Activated CD4-positive, alpha-beta T cell treated with anti-CD3 and anti-CD28 coated beads for 24 hours (primary cell): ENCODE measurements at places on chromosomes 4 and X.

- DNase-seq = no peak
These were observed 43.1 kb downstream of the TMEM164 start for GRCh38 chrX:110046001-110046400.

DNA sequence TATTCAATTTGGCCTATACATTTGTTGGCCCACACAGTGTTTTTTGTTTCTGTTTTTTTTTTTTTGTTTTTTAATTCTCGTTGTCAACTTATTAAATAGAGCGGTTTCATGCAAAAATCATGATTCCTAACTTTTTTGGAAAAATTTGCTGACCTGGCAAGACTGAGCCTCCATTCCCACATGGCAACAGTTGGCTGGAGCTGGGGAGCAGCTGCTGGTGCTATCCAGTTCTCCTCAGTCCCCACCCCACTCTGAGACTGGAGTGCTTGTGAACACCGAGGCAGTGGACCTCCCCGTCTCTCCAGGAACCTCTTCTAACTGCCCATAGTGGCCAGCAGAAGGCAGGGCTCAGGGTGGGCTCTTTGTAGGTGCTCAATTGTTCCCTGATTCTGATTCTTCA is 95.7 kb upstream of the OTUD4 start:
- DNase-seq = no peak

- DNase-seq = no peak
These were observed 7.0 kb upstream of the TRPC5OS start for GRCh38 chrX:111868726-111869638.

- DNase-seq = no peak
These were observed 6.5 kb upstream of the JAKMIP1 start for GRCh38 chr4:6206771-6207290.

- no peak for DNase-seq
These were observed 50.8 kb downstream of the GRIA2 start for GRCh38 chr4:157271166-157271869.

GRCh38 chrX:10875995-10876394 is 235.1 kb upstream of the HCCS start:
- DNase-seq = no peak

- DNase-seq = peak; percentile 94
These were observed at the start of gene RASGEF1B for GRCh38 chr4:81471588-81472280. RASGEF1B (minus strand) TSS chr4:81471907; CDS start chr4:81459508, 12,399 bp downstream.

DNA sequence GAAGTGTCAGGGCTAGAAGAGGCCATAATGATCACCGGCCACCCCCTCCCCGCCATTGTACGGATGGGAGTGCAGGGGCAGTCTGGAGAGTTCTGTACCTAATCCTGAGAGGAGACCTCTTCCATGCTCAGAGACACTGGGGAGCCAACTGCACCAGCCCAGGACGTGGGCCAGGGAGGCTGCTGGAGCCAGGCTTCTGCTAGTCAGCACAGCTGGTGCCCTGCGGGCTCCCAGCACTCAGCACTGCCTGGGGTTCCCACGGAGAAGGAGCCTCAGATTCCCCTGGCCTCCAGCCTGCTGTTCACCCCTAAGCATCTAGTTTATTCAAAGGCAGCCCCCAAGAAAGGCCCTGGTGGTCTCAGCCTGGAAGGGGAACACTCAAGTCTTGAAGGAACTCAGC is 28.8 kb downstream of the ABLIM2 start:
- DNase-seq = no peak

DNA sequence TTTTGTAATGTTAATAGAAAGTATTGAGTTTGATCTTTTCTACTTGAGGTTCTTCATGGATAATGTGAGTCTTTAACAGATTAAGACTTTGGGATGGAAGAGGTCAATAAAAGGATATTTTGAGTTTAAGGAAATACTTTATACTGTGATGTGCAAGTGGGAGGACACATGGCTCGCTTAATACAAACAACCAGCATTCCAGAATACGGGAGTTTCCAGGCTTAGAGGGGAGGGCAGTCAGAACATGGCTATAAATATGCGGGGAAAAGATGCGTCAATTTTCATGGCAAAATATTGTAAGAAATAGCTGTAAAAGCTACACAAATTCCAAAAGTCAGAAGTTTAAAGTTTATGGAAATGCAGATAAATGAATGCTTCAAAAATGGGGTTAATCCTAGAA is 192.3 kb downstream of the AASDH start:
- DNase-seq = no peak

DNA sequence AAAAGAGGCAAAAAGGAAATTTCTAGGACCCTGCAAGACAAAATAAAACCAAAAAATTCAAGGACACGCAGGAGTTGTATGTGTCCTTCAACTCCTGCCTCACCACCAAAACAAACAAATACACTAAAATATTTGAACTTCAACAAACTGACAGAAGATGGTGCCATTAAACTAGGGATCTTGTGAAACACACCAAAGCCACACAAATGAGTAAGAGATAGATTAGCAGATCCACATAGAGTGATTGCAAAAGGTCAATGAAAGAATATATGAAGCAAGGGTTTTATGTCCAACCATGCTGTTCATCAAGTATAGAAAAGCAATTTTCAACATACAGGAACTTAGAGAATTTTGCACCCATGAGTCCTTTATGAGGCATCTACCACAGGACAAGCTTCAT is 40.1 kb upstream of the SCML1 start:
- no peak for DNase-seq

DNA sequence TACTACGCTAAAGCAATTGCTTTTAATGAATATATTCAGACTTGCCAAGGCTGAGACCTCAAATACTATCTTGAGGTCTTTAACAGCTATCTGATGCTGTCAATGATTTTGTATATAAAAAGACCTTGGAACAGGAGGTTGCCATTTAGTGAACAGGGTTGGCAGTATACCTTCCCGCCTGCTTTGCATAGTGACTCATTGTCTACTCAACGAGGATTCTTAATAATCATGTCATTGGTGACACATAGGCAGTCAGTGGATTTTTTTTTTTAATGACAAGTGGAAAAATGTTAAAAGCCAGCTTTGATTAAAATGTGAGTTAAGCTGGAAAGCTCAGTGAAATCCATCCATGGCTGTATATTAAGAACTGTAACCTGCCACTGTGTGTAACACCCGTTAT is 164.0 kb downstream of the ASMT start:
- no peak for DNase-seq

GRCh38 chr4:95929448-95930064 is 89.7 kb downstream of the PDHA2 start:
- no peak for DNase-seq

DNA sequence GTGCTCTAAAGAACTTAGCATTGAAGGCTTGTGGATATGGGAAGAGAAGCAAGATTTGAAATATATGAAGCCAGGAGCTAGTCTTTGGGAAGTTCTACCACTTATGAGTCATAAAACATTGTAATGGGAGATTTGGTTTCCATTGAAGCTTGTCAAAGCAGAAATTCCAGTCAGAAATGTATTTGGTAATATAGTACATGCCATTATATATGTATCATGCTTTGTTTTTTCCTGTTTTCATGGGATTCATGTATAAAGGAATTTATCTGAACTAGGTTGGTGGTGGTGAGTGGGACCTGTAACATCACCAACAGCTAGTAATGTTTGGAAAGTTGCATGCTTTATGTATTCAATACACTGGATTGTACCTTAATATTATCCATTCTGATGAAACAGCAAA is 14.6 kb upstream of the DCAF8L2 start:
- DNase-seq = no peak

GRCh38 chr4:77232653-77233052 is 75.6 kb downstream of the CCNG2 start:
- DNase-seq = no peak

- DNase-seq = no peak
These were observed 21.2 kb downstream of the SPRY1 start for GRCh38 chr4:123417813-123418212.

DNA sequence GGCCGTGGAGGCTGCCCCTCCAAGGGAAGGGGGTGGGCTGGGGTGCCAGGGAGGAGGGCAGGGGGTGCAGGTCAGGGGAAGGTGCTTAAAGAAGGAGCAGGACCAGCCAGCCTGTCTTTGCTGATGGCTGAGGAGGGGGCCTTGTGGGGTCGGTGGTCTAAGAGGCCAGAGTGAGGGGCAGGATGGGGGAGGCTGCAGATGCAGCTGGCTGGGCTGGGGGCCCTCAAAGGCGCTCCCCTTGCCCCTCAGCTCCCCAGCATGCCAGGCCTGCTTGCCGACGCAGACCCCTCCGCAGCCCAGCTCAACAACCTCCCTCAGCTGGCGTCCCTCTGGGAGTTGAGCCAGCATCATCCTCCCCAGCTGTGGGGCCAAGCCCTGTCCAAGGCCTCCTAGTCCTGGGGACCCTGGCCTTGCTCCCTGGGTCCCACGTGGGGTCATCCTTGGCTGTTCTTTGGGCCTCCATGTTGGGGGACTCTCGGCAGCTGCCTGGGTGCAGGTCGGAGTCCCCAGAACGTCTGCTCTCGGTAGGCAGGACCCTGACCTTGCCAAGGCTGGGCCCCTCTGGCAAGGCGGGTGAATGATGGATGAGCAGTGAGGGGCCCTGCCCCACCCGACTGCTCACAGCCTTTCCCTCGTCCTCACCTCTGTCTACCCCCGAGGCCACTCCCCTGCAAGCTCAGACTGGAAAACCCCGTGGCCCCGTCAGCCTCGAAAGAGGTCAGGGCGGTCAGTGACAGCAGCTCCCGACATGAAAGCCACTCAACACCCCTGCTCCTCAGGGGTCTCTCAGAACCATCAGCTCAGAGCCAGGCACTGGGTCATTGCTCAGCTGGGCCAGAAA is 119.4 kb downstream of the FAM53A start:
- no peak for DNase-seq

- no peak for DNase-seq
These were observed 88.9 kb downstream of the CC2D2A start for GRCh38 chr4:15558561-15558960.

GRCh38 chrX:37420185-37420584 is 71.0 kb downstream of the PRRG1 start:
- DNase-seq = no peak

DNA sequence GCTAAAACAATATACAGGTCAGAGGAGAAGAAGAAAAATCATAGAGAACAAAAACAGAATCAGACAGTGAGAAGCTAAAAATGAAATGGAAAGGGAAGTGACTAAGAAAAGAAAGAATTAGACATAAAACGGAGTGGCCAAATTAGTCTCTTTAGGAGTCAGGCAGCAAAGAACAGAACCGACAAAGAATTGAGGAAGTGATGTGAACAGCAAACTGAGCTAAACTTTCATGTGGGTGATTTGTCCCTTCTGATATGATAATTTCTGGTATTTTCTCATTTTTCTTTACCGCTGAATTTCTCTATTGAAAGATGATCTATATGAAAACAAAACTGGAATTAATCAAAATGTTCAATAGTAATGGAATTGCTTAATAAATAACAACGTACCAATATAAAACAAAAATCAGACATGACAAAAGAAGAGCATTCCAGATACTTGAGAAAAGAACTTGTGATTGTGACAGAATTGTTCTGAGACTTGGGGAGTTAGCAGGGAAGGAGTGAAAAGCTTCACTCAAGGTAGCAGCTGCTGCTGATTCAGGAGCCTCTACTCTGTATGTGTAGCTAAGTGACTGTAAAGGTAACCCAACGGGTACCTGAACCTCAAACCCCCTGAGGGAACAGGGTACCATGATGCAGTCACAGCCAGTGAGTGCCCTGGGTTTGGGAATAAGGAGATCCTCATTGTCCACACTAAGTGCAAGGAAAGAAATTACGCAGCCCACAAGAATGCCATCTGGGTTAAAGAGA is 8.8 kb downstream of the TAPT1 start:
- DNase-seq = no peak

GRCh38 chr4:118260309-118260708 is 92.5 kb downstream of the PRSS12 start:
- no peak for DNase-seq

- no peak for DNase-seq
These were observed 265.1 kb upstream of the MAD2L1 start for GRCh38 chr4:120331486-120332370.

GRCh38 chrX:118325453-118325852 is 20.5 kb upstream of the WDR44 start:
- no peak for DNase-seq

DNA sequence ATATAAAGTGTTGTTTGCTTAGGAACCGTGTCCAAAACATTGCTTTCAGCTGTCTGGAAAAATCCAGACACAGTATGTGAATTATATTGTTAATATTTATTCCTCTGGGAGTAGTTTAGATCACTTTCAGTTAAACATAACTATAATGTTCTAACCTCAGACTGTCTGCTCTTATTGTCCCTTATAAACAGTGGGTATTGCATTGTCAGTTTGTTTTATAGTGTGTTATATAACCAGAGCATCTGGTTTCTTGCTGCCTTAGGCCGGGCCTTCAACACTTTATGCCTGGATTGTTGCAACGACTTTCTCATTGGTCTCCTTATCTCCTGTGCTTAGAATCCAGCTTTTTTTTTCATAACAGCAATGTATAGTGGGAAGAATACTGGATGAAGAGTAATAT is 26.4 kb downstream of the ATG4A start:
- no peak for DNase-seq

DNA sequence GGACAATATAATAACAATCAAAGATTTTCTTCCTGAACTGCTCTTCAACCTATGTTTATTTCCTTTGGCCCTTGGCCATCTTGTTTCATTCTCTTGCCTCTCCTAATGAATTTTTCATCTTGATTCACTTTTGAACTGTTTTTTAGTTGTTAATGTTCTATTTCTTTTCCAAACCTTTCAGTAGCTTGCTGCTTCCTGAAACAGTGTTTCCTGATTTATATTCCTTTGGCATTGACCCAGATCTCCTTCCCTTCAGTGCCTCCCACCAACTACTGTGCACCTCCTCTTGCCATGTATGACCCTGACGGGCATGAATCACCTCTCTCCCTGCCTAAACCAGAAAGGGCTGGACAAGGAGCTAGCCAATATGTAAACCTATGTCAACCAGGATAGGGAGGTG is 25.6 kb upstream of the SPP1 start:
- no peak for DNase-seq

- no peak for DNase-seq
These were observed 388.6 kb downstream of the PDHA2 start for GRCh38 chr4:96228463-96228862.

DNA sequence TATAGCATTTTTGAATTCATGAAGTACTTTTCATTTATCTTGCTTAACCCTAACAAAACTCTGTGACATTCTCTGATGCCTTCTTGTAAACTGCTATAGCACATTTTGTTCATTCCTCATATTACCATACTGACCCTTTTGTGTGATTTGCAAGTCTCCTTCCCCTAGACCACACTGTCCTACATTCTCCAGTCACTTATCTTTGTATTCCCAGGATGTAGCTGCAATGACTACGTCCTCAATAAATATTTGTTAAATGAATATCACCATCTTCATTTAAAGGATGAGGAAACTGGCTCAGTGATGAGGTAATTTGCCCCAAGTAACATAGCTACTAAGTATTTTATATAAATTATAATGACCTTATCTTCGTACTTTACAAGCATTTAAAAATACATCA is 11.9 kb downstream of the HUWE1 start:
- no peak for DNase-seq
